Hematopoietic multipotent progenitor cell treated with erythropoietin and hydrocortisone succinate and interleukin-3 and kit ligand, for 17 days (in vitro differentiated cells): ENCODE measurements at places on chromosomes 1 and 21.
A peak's percentile ranks its signal among the peaks of the same experiment; 100 is the strongest.

DNA sequence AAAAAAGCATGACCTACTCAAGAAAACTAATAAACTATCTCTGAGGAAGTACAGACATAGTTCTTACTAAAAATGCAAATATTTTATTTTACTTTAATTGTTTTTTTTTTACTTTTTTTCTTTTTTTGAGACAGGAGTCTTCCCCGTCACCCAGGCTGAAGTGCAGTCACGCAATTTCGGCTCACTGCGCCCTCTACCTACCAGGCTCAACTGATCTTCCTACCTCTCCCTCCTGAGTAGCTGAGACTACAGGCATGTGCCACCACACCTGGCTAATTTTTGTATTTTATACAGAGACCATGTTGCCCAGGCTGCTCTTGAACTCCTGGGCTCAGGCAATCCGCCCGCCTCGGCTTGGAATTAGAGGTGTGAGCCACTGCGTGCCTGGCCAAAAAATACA is 1263.1 kb downstream of the KCNT2 start:
- no peak for DNase-seq

GRCh38 chr1:2488688-2489087 is 12.6 kb downstream of the PLCH2 start:
- no peak for DNase-seq

GRCh38 chr1:74427681-74428080 is 84.7 kb downstream of the LRRC53 start:
- no peak for DNase-seq

DNA sequence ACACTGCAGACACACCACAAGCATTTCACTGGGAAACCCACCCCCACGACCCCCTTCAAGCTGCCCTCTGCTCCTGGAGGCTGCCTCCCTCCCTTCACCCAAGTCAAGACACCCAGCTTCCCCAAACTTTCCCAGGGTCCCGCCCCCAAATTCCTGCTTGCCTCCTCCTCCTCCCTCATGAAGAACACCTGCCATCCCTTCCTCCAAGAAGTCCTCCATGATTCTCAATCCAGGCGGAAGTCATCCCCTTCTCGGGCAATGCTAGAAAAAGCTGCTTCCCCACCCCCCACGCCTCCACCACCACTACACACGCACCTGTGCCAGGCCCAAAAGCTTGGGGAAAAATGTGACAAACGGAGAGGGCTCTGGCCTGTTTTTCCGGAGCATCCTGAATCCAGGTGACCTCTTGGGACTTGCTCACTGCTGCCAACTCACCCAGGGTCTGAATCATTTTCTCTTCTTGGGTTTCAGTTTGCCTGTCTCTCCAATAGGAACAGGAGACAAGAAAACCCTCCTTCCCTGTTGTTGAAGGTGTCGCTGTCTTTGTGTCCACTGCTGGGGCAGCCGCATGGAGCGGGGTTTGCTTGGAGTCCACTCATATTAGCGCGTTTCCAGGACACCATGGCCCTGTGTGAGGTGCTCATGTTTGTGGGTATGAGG is 101.0 kb upstream of the CASZ1 start:
- DNase-seq, result no peak

DNA sequence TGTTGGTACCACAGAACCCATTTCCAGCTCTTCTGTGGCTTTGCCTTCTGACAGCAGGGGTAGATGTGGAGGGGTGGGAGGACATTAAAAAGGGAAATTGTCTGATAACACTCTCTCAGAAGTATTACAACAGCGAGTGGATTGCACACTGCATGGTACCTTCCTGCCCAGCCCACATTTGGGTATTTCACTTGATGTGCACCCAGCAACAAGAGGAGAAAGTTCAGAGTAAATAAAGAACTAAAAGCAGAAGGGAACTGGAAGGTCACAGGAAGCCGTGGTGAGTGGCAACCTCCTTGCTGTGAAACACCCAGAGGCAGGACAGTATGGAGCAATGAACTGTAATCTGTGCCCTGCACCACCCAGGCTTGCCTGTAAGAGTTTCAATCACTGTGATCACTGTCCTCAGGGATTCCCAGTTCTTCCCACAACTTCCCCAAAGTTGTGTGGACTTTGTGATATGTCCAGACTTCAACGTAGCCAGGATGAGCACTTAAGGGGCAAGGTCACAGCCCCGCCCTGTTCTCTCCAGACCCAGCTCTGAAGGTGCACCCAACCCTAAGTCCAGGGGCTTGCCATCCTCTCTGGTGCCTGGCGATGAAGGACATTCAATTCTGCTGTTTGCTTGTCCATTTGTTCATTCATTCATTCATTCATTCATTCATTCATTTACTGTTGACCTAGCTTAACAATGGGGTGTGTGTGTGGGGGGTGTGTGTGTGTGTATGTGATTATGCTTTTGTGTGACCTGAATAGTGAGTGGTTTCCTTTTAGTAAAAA is 18.7 kb upstream of the F5 start:
- no peak for DNase-seq

- DNase-seq, result peak; percentile 70
These were observed 17.2 kb downstream of the LY9 start for GRCh38 chr1:160813215-160813614.

DNA sequence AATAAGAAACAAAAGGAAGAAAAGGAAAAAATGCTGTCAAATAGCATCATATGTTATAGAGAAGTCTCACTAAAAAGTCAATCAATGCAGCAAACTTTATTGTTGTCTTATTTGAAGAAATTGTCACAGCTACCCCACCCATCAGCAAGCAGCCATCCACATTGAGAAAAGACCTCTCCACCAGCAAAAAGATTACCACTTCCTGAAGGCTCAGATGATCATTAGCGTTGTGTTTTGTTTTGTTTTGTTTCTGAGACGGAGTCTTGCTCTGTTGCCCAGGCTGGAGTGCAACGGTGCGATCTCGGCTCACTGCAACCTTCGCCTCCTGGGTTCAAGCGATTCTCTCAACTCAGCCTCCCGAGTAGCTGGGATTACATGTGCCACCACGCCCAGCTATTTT is 29.0 kb downstream of the ATP2B4 start:
- DNase-seq, result no peak

DNA sequence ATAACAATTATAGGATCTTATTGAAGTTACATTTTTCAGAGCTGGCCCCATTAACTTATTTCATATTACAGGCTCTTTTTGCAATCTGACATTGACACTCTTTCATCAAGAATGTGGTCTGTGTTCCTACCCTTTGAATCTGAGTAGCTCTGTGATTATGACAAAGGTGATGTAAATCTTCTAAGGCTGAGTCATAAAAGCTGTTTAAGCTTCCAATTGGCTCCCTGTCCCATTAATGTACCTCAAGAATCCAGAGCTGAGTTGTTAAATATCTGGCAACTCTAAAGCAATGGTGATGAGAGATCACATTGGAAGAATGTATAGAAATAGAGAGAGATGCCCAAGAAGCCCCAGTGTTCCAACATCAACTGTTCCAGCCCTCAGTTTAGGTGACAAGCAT is 178.5 kb upstream of the DEPDC1 start:
- no peak for DNase-seq

DNA sequence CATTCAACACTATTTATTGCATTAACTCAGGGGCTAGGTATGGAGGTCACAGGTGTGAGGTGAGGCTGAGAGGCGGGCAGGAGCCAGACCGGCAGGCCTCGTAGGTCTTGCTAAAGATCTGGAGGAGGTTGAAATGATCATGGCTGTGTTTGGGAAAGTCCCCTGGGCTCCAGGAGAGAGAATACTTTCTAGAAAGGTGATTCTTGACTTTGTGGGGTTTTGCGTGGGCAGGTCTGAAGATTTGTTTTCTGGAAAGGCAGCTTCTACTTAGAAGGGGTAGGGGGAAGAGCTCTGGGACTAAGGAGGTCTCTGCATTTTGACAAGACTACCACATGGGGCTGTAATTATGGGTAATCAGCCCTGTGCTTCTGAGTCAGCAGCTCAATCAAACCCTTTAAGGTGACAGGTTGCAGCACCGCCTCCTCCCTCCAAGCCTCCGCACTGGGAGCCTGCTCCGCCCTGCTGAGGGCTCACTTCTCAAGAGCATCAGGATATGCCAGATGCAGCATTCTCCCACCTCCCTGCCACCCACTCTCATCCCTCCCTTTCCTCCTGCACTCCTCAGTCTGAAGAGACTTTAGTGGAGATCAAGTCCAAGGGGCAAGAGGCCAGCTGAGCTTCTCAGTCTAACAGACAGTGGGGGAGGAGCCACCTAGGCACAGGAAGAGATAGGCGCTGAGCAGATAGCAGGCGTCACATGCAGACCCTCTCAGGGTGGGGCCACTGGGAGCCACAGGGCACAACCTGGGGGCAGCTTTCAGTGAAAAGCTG is 30.5 kb downstream of the SLC30A1 start:
- no peak for DNase-seq
